ENCODE measurements at places on chromosomes 2 and 18.

GRCh38 chr18:49018554-49019445 lies 68.0 kb upstream of the SMAD7 start:
- DNase-seq, result no peak

DNA sequence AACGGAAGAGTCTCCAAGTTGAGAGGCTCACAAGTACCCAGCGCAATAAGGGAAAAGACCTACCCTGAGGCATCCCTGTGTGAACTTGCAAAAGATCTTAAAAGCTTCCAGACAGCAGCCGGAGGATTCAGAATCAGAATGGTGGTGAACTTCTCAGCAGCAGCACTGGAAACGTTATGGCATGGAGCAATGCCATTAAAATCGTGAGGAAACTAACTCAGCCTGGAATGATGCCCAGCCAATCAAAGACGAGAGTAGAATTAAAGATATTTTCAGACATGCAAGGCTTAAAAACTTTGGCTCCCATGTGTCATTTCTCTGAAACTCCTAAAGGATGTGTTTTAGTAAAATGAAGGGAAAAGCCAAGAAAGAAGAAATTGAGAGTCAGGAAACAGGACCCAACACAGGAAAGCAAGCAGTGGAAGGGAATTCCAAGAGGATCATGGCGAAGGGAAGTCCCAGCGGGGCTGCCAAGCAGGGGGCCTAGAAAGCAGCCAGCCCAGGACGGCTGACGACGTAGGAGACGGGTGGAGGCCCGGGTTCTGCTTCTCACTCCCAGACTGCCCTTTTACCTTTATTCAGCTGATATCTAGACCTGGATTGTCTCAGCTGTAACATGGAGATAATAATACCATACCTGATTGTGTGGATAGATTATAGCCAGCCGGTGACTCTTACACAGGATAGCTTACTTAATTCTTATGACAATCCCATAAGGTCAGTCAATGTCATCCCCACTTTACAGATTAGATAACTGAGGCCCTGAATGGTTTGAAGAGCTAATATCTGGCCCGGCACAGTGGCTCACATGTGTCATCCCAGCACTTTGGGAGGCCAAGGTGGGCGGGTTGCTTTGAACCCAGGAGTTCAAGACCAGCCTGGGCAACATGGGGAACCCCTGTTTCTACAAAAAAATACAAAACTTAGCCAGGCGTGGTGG lies 92.8 kb downstream of the ASAP2 start:
- DNase-seq, result no peak

DNA sequence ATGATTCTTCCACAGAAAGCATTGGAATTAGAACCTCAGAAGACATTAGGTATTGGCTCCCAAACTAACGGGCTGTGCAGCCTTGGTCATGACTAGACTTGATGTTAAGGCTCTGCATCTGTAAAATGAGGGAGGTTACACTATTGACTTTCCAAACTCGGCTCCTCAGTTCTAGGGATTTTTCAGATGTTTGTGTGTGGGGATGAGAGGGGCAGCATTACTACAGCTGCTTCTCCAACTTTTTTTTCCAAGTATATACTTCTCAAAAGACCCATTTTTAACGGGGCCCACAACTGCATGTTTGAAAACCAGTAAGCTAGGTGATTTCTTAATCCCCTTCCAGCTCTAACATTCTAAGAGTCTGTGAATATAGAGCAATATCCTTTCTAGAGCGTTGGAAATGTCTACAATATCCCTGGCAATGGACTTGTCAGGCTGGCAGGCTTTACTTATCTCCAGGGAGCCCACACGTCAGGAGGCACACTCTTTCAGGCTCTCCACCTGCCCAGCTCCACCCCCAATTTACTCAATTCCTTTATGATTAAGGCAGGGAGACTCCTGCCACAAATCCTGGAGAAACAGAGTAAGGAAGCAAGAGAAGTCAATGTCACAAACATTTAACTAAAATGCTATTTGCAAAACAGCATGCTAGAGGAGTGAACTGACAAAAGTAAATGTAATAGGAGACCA lies 844 bp upstream of the MPV17 start:
- DNase-seq, result no peak

GRCh38 chr2:134248913-134249312 lies 5.0 kb upstream of the MGAT5 start:
- DNase-seq, result no peak

DNA sequence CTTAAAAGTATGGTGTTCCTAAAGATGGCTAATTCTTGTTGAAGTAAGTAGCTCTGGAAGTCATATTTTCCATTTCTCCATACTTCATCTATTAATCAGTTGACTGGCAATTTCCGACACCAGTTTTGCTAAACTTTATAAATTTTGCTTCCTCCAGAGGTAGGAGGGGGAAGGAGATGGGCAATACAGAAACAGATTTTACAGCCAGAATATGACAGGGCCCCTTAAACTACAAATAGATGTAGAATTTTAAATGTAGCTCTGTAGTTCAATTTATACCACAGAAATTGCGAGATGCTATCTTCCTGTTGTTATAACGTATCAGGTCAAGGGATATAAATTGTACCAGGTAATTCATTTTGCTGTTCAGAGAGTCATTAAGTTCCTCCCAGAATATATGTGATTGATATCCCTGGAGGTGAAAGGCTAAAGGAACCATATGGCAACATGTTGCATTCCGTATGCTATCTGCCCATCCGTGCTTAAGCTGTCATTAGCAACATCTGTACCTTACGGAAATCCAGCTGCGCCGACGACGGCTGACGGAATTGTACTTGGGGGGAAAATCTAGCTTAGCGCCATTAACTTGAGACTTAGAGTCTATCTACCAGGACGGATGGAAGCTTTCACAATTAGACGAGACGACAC lies 8.4 kb upstream of the NR4A2 start:
- no peak for DNase-seq

DNA sequence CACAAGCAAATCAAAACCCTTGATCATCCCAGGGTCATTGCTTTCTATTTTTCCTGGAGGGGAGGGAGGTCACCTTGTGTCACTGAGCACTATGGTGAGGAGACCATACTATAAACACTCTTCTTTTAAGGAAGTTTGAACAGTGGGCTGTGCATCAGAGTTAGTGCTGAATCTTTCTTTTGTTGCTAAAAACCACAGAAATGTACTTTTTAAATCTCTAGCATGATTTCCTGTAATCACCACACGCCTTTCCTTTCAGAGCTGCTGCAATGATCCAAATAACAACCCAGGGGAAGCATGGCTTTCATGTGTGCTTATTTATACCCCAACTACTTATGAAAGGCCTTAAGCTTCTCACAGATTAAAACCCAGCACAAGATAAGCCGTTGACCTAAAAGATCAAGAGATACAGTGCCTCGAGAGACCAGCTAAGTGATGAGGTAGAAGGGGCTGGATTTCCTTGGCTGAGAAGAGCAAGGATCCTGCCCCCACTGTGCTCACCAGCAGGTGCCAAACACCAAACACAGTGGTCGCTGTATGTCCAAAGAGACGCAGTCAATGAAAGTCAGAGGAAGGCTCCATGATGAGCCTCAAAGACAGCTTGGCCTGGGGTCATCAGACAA lies 34.7 kb downstream of the TRABD2A start:
- DNase-seq, result no peak

- no peak for DNase-seq
Measured at GRCh38 chr2:207868855-207869596, 99.3 kb upstream of the FZD5 start.

GRCh38 chr2:219737270-219737691 lies 109.9 kb downstream of the SLC4A3 start:
- DNase-seq, result no peak

- no peak for DNase-seq
Measured at GRCh38 chr2:217994776-217995274, 8.0 kb downstream of the TNS1 start.

DNA sequence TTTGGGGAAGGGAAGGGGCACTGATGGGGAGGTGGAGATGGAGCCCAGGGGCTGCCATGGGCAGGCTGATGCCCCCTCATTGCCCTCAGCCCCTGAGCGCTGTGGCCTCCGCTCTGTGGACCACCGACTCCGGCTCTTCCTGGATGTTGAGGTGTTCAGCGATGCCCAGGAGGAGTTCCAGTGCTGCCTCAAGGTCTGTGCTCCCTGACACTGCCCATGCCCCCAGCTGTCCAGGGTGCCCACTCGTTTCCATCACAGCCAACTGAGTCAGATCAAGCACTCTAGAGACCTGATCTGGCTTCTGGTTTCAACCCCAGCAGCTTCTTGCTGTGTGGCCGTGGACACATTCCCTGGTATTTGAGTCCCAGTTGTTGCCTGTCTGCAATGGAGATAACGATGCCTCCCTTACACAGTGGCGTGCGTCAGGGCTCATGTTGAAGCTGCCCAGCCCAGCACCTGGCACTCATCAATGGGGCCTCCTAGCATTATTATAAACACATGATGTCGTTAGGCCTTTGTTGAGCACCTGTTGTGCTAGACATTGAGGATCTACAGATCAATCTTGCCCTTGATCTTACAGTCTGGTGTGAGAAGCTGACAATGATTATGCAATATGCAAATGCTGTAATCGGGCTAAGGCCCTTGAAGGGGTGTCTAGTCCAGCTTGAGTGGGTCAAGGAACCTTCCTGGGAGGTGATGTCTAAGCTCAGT lies 14.4 kb downstream of the STK11IP start:
- no peak for DNase-seq

- DNase-seq, result no peak
Measured at GRCh38 chr18:47871288-47871687, 59.2 kb downstream of the SMAD2 start.

- no peak for DNase-seq
Measured at GRCh38 chr2:33302348-33302747, 174.1 kb upstream of the RASGRP3 start.

- no peak for DNase-seq
Measured at GRCh38 chr2:61742955-61743354, 110.9 kb downstream of the FAM161A start.

GRCh38 chr2:136932700-136933099 lies 167.4 kb downstream of the THSD7B start:
- no peak for DNase-seq

- DNase-seq, result no peak
Measured at GRCh38 chr2:235324324-235324723, 169.5 kb upstream of the AGAP1 start.

DNA sequence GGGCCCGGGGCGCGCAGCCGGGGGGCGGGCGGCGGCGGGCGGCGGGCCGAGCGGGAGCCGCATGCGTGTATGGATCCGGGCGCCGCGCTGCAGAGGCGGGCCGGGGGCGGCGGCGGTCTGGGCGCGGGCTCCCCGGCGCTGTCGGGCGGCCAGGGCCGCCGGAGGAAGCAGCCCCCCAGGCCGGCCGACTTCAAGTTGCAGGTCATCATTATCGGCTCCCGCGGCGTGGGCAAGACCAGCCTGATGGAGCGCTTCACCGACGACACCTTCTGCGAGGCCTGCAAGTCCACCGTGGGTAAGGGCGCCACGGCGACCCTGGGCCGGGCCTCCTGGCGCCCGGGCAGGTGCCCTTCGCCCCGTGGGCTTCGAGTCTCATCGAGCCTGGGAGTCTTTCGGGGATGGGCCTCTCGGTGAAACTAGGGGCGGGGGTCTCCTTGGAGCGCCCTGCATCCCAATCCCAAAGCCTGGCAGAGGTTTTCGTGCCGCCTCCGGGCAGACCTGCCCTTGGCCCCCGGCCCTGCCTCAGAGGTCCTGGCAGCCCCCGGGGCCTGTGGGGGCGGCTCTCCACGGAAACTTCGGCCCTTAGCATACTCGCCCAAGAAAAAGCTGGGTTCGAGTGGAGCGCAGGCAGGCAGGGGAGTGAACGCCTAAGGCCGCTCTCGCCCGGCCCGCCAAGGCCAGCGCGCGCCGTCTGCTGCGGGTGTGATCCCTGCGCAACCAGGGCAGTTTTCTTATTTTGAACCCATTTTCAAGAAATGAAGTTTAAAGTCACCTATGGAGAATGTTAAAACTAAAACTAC lies 622 bp downstream of the RAB12 start:
- no peak for DNase-seq

DNA sequence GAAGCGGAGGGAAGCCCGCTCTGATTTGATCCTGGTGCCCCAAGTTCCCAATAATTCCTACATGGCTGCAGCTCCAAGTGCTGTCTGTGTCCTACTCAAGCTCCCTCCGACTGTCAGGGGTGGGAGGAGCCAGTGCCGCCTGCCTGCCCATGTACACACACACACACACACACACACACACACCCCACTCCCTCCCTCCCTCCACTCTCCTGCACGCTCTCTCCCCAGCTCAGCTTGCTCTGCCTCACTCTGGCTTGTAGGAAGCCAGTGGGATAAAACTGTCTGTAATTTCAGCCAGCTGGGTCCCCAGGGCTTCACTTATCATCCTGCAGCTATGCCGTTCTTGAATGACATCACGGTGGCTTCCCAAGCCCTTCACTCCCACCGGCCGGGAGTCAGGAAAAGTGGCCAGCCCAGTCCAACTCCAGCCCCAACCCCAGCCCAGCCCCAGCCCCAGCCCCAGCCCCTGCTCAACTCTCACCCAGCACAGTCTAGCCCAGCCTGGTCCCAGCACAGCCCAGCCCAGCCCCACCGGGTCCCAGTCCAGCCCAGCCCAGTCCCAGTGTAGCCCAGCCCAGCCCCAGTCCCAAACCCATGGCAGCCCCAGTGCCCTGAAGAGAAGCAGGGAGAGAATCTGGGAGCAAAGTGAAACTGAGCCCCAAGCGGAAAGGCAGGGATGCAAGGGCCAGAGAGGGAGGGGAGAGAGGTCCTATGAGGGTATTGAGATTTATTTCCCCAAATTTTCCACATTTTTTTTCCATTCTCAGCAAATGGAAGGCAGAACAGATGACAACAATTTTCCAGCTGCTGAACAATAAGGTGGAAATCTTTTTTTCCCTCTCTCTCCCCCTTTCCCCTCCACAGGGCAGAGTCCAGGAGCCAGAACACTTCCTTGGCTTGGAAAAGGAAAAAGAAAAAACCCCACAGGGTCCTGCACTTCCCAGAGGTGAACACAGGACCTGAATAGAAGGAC lies 144.0 kb downstream of the TNS1 start:
- no peak for DNase-seq

GRCh38 chr18:48943333-48943732 lies 7.4 kb downstream of the SMAD7 start:
- no peak for DNase-seq

- DNase-seq, result no peak
Measured at GRCh38 chr2:188570370-188570769, 278.7 kb downstream of the GULP1 start.

- DNase-seq, result no peak
Measured at GRCh38 chr2:29317077-29317517, 201.9 kb downstream of the CLIP4 start.

GRCh38 chr2:17208511-17208910 lies 309.7 kb downstream of the RAD51AP2 start:
- no peak for DNase-seq

- no peak for DNase-seq
Measured at GRCh38 chr2:197240421-197241041, 70.0 kb downstream of the ANKRD44 start.

GRCh38 chr18:39779926-39780325 lies 2175.1 kb upstream of the PIK3C3 start:
- no peak for DNase-seq

DNA sequence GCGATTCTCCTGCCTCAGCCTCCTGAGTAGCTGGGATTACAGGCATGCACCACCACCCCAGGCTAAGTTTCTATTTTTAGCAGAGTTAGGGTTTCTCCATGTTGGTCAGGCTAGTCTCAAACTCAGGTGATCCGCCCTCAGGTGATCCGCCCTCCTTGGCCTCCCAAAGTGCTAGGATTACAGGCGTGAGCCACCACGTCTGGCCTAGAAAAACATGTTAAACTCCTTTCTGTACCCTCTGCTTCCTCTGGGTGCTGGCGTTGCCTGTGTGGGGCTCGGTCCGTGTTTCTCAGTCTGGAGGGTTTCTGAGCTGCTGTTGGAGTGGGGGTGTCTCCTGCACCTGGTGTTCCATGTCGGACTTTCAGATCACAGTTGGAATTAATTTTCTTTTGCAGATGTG lies 17.9 kb downstream of the LDLRAD4 start:
- no peak for DNase-seq
